ENCODE measurements at places on chromosomes 1 and 21. TPM values are rescaled to one million over a fixed set of nuclear protein-coding genes. Genes with fewer than 3 reads are reported as not detected.

Gene CNN3
- 52.3 TPM for total RNA-seq

Gene ZSCAN20
- 1.5 TPM for total RNA-seq

Gene LMX1A
- not detected for total RNA-seq

Gene WDR64
- not detected for total RNA-seq

Gene LYPLAL1
- total RNA-seq, result 23.6 TPM

Gene SLFNL1
- total RNA-seq, result not detected

Gene OR2AK2
- total RNA-seq, result not detected

Gene KRTAP24-1
- total RNA-seq, result not detected

Gene OR6F1
- total RNA-seq, result not detected

Gene USH2A
- not detected for total RNA-seq

Gene IER5
- total RNA-seq, result 38.3 TPM

Gene CHI3L2
- 0.54 TPM for total RNA-seq

Gene CC2D1B
- 16.6 TPM for total RNA-seq

Gene ADGRL4
- not detected for total RNA-seq

Gene C21orf58
- 4.1 TPM for total RNA-seq

Gene LIN28A
- not detected for total RNA-seq

Gene TAF5L
- 21.9 TPM for total RNA-seq

Gene C1orf185
- not detected for total RNA-seq

Gene PPIAL4G
- not detected for total RNA-seq

Gene KRTAP12-4
- not detected for total RNA-seq

Gene MSH4
- total RNA-seq, result not detected

Data from A549 treated with CpdA at 1 μM for 4 hours (cell line).